ENCODE measurements at places on chromosomes 3 and 15.

GRCh38 chr15:92900731-92901071, 577 bp downstream of the CHD2 start:
- DNase-seq, result no peak

DNA sequence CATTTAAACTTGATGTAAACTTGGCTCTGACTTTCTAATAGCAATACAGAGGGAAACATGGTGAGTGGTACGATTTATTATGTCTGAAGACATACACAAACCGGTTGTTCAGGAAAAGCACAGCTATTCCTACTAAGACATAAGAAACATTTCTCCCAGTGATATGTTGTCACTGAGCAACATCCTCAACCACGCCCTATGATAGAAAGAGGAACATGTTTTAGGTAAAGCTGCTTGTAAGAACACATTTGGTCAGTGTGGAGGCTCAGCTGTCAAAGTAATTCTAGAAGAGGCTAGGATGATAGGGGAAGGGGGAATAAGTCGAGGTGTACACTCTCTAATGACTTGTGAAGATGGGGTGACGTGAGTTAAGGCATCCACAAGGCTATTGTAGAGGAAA, 42.7 kb upstream of the B3GNT5 start:
- peak; percentile 90 for DNase-seq

GRCh38 chr3:35739964-35740527, 100.7 kb downstream of the ARPP21 start:
- DNase-seq, result no peak

GRCh38 chr3:112634786-112635541, 6.0 kb downstream of the CCDC80 start:
- no peak for DNase-seq

GRCh38 chr3:63979093-63979885, 44.0 kb downstream of the PSMD6 start:
- no peak for DNase-seq

- DNase-seq, result peak; percentile 65
These were observed 30.3 kb downstream of the ARL14 start for GRCh38 chr3:160707187-160707794.

DNA sequence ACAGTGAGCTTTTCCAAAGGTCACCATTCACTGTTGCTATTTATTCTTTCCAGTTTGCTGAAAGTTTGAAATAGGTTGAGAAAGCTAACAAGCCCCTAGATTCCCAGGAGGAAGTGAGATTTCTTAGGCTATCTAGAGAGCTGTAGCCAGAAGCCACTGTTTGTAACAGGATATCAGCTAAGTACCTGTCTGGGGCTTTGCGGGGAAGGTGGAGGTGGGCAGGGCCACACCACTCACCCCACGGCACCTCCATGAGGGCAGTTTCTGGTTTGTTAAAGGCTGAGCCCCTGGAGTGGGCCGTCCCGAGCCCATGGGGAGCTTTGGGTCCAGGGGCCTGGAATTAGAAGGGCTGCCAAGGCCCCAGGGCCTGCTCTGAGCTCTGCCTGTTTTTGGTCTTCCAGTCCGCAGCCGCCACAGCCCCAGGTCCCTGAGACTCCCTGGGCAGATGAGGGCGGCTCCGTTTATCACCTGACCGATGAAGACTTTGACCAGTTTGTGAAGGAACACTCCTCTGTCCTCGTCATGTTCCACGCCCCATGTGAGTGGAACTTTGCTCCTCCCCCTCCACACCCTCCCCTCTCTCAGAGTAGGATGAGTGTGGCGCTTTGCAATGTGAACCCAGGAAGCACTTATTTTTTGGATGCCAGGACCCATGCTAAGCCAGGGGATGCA, 63.4 kb downstream of the PDIA5 start:
- DNase-seq, result no peak

DNA sequence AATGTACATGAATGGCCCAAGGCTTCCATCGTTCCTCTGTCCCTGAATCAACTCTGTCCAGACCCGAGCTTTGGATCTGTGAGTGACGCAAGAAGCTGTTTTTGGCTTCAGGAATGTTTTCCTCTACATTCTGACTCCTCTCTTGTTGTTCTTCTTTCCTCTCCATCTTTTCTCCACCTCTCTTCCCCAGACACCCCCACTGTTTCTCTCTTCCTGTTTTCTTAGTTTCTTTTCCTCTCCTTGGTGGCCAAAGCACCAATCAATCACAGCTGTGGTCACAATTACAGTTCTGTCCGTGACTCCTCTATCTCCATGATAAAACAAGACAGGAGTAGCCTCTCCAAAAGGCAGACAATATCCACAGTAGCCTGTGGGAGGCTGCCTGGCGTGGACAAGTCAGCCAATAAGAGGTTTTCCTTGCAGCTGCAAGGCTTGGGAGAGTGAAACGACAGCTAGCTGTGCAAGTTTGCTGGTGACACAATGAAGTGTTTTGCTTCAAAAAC, 4.9 kb upstream of the TMEM212 start:
- no peak for DNase-seq

DNA sequence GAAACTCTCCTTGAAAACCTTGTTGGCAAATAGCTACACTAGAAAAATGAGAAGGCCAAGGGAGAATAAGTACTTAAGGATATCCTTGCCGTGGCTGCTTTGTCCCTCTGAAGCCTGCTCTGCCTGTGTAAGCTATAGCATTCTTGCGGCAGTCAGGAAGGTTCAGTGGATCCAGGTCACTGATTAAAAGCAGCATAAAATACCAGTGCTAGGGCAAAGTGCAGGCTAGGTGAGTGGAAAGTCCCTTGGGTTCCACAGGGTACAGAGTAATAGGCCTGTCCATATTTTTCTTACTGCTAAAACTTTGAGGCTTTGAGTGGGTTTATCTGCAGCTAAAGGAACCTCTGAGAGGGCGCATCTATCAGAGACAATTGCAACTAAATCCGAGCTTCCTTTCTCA, 10.3 kb downstream of the CXCR6 start:
- no peak for DNase-seq

GRCh38 chr15:28892789-28893610, 7.2 kb downstream of the APBA2 start:
- DNase-seq, result no peak

- no peak for DNase-seq
These were observed 163.1 kb downstream of the FMN1 start for GRCh38 chr15:33031324-33031821.

- no peak for DNase-seq
These were observed 537.5 kb upstream of the CCDC54 start for GRCh38 chr3:106839576-106840280.

DNA sequence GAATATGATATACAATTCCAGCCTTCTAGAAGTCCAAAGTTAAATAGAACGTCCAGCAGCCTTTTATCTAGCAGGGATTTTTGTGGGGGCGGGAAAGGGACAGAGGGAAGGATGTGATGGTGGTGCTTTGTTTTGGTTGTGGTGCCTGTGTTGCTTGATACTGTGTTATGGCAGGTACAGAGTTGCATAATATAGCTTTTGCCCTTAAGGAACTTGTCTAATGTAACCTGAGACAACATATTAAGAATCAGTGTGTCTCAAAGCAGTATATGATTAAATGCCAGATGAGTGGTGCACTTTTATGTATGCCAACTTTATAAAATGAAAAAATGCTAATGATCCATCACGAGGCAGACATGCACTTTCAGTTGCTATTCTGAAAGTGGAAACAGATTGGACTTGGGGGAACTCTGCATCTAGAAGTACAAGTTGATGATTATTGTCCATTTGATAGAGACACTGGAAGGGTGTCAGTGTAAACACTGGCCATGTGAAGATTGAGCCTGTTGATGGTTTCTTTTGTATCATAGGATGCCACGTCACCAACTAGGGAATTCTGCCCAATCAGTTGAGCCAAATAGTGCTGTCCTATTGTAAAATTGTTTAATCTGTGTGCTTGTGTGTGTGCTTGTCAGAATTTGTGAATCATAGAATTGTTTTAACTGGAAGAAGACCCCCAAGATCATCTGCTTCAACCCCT, 23.0 kb downstream of the NEO1 start:
- DNase-seq, result no peak

GRCh38 chr15:45442507-45443135, 64.3 kb upstream of the GATM start:
- no peak for DNase-seq

- no peak for DNase-seq
These were observed 65.5 kb upstream of the HRH1 start for GRCh38 chr3:11088831-11089230.

DNA sequence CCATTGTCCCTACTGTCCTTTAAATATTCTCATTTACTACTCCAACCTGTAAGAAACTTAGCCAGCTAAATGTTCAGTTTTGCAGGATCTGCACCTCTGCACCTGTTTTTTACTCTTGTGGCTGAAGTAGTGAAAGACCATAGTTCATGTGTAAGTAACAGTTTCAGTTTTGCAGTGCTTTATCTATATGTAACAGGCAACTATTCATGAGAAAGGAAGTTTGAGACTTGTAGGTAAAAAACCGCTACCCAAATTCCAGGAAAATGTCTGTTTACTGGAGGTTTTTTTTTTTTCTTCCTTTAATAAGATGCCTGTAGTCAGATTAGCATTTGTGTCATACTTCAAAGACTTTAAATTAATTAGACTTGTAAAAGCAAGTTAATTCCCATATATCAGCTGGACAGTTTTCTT, 25.4 kb upstream of the MBNL1 start:
- peak; percentile 67 for DNase-seq

GRCh38 chr15:101031213-101031612, 112.1 kb downstream of the LRRK1 start:
- no peak for DNase-seq

Data from AML-193 (cell line).